ENCODE measurements at places on chromosomes 6 and 20.

DNA sequence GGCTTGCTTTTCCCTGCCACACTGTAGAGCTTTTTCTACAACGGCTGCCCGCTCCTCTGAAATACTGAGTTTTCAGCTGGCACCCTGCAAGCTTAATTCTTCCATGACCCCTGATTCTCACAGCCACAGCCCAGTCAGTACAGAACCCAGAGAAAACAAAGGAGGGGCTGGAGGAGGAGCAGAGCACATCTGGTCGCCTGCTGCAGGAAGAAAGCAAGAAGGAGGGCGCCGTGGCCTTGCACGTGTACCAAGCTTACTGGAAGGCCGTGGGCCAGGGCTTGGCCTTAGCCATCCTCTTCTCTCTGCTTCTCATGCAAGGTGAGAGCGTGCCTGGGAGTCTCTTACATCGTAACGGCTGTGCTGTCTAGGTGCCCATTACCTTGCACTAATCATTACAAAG lies 11.3 kb downstream of the DLK2 start:
- H3K4me1 ChIP-seq, result no peaks in the 10 kb centered on the region
- H3K36me3 ChIP-seq, result peaks cover 2% of the 10 kb centered on the region
- no peak overlapping the region for H3K4me3 ChIP-seq
- H3K27ac ChIP-seq, result no peak overlapping the region
- no peaks in the 10 kb centered on the region for H3K27me3 ChIP-seq

DNA sequence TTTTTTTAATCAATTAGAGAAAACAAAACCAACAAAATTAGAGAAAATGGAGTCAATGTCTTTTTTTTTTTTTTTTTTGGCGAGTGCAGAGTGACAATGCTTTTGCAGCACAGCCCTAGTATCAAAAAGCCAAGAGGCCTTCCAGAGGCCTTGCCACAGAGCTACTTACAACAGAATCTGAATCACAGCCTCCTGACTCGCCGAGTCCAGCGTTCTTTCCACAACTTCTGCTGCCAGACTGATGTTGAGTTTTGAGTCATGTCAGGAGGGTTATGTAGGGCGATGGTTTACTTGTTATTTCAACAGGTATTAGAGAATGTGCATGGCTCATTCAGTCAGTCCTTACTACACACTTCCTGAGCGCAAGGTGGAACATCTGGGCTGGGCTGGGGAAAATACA lies 88.6 kb downstream of the FNDC1 start:
- H3K36me3 ChIP-seq, result no peaks in the 10 kb centered on the region
- H3K27ac ChIP-seq, result no peak overlapping the region
- peaks cover 3% of the 10 kb centered on the region for H3K27me3 ChIP-seq

DNA sequence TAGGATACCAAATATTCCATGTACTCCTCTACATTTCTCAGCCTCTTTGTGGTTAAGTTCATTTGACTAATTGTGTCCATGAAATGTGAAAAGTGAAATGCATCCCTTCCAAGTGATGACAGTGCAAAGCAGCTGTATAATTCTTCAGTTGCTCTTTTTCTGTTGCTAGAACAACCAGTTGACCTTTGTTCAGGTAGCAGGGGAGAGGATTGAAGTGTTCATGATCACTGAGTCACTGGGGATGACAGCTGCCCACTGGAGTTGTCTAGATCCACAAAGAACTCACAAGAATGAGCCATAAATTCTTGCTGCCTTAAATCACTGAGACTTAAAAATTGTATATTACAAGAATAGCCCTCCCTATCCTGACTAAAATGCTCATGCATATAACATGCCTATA lies 254.6 kb downstream of the EPHA7 start:
- no peak for DNase-seq
- H3K27me3 ChIP-seq, result no peaks in the 10 kb centered on the region
- H3K4me3 ChIP-seq, result no peak overlapping the region
- no peaks in the 10 kb centered on the region for H3K4me1 ChIP-seq
- no peak overlapping the region for H3K27ac ChIP-seq
- H3K36me3 ChIP-seq, result no peaks in the 10 kb centered on the region

DNA sequence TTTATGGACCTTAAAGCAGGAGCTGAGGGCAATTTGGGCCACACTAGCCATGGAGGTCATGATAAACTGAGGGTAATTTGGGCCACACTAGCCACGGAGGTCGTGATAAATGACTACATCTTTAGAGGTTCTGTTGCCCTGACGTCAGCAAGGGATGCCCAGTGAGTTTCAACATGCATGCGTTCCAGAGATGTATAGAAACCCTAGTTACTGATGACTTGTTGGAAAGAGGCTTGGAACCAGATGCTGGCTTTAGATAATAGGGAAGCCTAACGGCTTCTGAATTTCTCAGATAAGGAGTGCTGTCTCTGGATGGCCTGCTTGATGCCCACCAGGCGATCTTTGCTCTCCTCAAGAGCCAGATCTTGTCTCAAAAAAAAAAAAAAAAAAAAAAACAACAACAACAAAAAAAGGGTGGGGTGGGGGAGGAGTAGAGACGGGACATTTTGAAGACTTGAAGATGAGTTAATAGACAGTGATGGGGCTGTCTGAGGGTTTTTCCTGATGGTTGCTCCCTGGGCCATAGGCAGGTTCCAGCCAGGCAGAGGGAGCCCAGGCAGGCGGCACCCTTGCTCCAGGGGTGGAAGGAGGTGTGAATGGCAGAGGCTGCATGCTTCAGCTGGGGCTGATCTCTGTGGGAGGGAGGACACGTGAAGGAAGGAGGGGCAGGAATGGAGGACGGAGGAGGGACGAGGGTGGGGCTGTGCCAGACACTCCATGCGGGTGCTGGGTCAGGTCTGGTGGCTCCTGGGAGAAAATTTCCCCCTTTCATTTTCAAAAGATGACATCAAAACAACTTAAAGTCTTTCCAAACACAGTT lies 27.0 kb upstream of the FRMD1 start:
- no peak overlapping the region for H3K27ac ChIP-seq
- no peaks in the 10 kb centered on the region for H3K36me3 ChIP-seq
- no peak overlapping the region for H3K4me3 ChIP-seq
- DNase-seq, result no peak
- peaks cover 45% of the 10 kb centered on the region for H3K27me3 ChIP-seq

- H3K36me3 ChIP-seq, result peaks cover 6% of the 10 kb centered on the region
- peaks cover 2% of the 10 kb centered on the region for H3K4me1 ChIP-seq
- DNase-seq, result no peak
- H3K27me3 ChIP-seq, result no peaks in the 10 kb centered on the region
Measured at GRCh38 chr6:143301188-143301587, 149.3 kb downstream of the ADAT2 start.

- H3K27ac ChIP-seq, result no peak overlapping the region
- peaks cover 19% of the 10 kb centered on the region for H3K4me1 ChIP-seq
- no peaks in the 10 kb centered on the region for H3K27me3 ChIP-seq
Measured at GRCh38 chr6:85484948-85485347, 35.1 kb downstream of the NT5E start.

GRCh38 chr6:79564636-79565035 lies 27.4 kb upstream of the LCA5 start:
- no peak overlapping the region for H3K4me3 ChIP-seq
- H3K27ac ChIP-seq, result no peak overlapping the region
- H3K36me3 ChIP-seq, result no peaks in the 10 kb centered on the region
- H3K27me3 ChIP-seq, result no peaks in the 10 kb centered on the region

GRCh38 chr20:44598423-44599305 lies 16.3 kb downstream of the PKIG start:
- no peaks in the 10 kb centered on the region for H3K27me3 ChIP-seq
- DNase-seq, result no peak
- H3K4me1 ChIP-seq, result peaks cover 36% of the 10 kb centered on the region
- peak overlapping the region; percentile 78 for H3K4me3 ChIP-seq

DNA sequence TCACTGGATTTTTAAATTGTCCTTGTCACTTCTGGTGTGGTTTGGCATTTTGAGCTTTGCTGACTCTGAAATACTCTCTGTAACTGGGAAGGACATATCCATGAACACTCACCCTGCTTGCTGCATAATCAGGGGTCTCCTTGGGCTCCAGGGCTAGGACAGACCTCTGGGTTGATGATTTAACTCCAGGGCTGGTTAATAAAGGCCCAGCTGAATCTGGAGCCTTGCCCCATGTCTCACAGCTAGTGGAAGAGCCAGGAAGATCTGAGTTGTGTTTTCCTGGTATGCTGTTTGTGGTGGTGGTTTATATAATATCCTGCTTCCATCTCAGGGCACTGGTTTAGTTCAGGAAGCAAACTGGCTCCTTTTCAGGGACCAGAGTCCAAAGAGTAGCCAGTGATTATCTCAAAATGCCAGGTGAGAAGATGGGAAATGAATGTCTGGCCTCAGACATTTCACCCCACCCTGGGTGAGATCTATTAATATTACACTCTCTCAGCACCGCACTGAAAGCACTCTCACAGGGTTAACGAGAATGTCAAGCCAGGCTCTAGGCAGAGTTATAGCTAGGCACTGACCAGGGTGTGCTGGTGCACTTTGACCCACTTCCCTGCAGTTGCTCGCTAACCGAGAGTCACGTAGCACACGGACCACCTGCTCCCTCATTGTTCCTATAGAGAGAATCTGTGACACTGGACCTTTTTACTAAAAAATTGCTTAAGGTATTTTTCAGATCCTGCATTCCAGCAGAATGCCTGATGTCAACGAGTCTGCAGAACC lies 90.1 kb upstream of the SLC22A16 start:
- H3K4me1 ChIP-seq, result peaks cover 4% of the 10 kb centered on the region
- DNase-seq, result no peak
- no peaks in the 10 kb centered on the region for H3K36me3 ChIP-seq
- no peaks in the 10 kb centered on the region for H3K27me3 ChIP-seq

DNA sequence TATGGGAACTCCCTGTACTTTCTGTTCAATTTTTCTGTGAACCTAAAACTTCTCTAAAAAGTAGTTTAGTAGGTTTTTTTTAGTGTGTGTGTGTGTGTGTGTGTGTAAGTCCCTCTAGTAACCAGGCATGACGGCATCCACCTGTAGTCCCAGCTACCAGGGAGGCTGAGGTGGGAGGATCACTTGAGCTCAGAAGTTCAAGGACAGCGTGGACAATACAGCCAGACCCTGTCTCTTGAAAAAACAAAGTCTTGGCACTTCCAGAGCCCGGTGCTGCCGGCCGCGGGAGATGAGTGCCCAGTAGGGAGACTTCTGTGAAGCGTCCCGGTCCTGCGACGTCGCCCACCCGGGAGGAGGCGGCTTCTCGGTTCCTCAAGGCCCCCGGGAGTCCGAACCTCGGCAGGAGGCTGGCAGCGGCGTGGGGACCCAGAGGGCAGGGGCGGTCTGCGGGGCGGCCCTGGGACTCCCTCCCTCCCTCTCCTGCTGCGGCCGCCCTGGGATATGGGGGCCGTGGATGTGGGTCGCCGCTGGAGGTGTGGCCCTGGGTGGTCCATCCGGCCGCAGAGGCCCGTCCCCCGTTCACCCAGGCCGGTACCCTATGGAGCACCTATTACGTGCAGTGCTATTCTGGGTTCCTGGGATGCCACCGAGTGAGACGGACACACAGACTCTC lies 78.0 kb upstream of the SIRPG start:
- peaks cover 38% of the 10 kb centered on the region for H3K4me1 ChIP-seq
- H3K4me3 ChIP-seq, result no peak overlapping the region
- DNase-seq, result no peak
- H3K36me3 ChIP-seq, result peaks cover 12% of the 10 kb centered on the region

- no peak for DNase-seq
- no peak overlapping the region for H3K4me3 ChIP-seq
- no peak overlapping the region for H3K27ac ChIP-seq
- H3K36me3 ChIP-seq, result no peaks in the 10 kb centered on the region
- H3K27me3 ChIP-seq, result peaks cover 13% of the 10 kb centered on the region
Measured at GRCh38 chr6:168196385-168196860, 117.4 kb upstream of the FRMD1 start.

DNA sequence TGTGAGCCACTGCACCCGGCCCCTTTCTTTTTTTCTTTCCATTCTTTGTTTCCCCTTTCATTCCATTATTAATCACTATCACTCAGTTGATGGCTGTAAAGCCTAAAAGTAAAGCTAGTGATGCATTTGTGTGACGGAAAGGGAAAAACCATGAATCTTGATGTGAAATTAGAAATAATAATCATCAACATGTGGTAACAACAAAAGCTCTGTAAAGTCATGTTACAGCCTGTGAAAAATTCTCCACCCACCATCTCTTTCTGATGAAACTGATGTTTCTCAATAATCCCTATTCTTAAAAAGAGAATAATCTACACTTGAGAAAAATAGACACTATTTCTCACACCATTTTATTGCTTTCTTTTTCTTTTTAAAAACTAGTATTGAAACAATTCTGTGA lies 80.0 kb downstream of the CRYBG1 start:
- H3K27ac ChIP-seq, result no peak overlapping the region

DNA sequence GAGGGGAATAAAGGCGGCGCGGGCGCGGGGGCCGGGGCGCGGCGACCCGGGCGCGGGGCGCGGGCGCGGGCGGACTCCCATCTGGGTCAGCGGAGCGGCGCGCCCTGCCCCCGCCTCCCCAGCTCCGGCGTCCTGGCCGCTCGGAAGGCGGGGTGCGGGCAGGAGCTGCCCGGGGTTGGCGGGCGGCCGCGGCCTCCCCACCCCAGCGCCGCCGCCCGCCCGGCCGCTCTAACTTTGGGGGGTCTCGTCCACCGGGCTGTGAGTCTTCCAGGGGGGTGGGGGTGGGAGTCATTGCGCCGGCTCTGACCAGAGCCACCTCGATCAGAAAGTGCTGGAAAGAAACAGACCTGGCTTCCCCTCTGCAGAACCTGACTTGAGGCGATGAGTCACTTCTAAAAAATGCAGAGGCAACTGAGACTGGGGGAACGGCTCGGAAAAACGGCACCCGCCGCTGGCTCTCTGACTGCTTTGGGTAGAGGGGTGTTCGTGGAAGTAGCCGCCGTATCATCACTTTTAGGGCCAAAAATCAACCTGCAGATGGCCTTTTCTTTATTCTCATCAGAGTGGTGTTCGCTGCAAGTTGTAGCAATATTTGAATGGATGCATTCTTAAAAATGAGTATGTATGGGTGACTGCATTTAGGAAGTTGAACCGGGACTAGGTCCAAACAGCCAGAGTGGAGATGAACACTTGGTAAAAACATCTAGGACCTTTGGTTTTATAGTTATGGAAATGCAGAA lies 667 bp downstream of the CAP2 start:
- H3K27ac ChIP-seq, result no peak overlapping the region
- H3K4me3 ChIP-seq, result peak overlapping the region; percentile 71
- H3K27me3 ChIP-seq, result peaks cover 78% of the 10 kb centered on the region
- H3K4me1 ChIP-seq, result peaks cover 7% of the 10 kb centered on the region

GRCh38 chr6:148629181-148629580 lies 117.6 kb upstream of the UST start:
- no peak overlapping the region for H3K27ac ChIP-seq
- H3K4me1 ChIP-seq, result no peaks in the 10 kb centered on the region
- no peak overlapping the region for H3K4me3 ChIP-seq
- peaks cover 4% of the 10 kb centered on the region for H3K27me3 ChIP-seq
- no peaks in the 10 kb centered on the region for H3K36me3 ChIP-seq

DNA sequence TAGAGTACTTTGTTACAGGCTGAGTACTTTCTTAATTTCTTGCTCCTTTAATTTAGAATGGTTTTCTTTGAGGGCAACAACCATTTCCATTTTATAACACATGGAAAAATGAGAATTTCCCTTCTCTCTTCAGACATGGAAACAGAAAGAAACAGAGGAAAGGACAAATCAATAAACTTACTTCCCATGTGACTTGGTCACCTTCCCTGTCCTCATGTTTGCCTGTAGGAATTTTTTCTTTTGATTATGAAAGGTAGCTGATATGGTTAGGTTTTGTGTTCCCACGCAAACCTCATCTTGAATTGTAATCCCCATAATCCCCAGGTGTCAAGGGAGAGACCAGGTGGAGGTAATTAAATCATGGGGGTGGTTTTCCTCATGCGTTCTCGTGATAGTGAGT lies 169.7 kb downstream of the PHF3 start:
- no peaks in the 10 kb centered on the region for H3K36me3 ChIP-seq
- H3K4me3 ChIP-seq, result no peak overlapping the region
- no peaks in the 10 kb centered on the region for H3K4me1 ChIP-seq
- H3K27me3 ChIP-seq, result peaks cover 3% of the 10 kb centered on the region
- DNase-seq, result no peak
- H3K27ac ChIP-seq, result no peak overlapping the region

- no peak overlapping the region for H3K27ac ChIP-seq
- peaks cover 8% of the 10 kb centered on the region for H3K4me1 ChIP-seq
- DNase-seq, result no peak
- H3K4me3 ChIP-seq, result no peak overlapping the region
Measured at GRCh38 chr6:90536520-90536919, 50.4 kb downstream of the MAP3K7 start.

All from activated naive CD8-positive, alpha-beta T cell treated with anti-CD3 and anti-CD28 coated beads for 36 hours (primary cell).